ENCODE measurements at places on chromosomes 2 and 18.

GRCh38 chr2:2708575-2709430 is 377.7 kb upstream of the MYT1L start:
- DNase-seq, result no peak

DNA sequence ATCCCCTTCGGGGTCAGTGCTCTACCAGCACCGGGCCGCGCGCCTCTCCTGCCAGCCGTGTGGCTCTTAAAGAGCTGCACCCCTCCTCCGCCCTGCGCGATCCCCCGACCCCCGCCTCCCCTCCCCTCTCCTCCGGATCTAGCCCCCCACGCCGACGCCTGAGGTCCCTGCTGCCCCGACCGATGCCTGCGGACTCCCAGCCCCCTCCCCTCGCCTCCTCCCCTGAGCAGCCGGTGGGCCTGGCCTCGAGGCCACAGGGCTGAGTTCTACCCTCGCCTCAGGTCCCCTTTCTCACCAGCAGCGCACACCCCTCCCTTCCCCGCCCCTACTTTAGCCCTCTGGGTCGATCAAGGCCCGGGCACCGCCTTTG is 5.8 kb upstream of the SIX3 start:
- DNase-seq, result no peak

DNA sequence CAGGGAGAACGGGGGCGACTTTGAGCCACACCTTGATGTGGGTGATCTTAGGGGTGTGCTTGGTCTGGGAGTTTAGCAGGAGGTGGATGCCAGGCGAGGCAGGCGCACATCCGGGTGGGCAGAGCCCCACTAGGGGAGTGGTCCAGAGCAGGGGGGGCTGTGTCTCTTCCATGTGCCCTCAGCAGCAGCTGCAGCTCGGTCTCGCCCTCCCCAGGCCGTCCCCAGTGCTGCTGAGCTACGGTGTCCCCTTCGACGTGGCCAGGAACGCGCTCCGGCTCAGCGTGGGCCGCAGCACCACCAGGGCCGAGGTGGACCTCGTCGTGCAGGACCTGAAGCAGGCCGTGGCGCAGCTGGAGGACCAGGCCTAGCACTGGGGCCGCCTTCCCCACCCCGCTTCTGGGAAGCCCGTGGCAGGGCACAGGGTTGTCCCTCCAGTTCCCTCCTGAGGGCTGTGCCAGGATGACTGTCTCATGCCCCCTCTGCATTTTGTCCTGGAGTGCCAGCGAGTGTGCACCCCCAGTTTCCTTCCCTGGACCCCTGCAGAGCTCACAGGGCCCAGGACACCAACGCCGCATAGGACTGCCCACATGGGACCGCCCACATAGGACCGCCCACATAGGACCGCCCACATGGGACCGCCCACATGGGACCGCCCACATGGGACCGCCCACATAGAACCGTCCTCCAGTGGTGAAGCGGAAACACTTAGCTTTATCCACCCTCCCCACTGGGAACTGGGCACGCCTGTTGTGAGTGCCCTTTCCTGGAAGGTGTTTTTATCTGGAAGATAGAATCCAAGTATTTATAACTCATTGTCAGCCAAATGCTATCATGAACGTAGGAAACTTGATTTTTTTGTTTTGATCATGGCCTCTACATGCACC is 1.9 kb upstream of the ESPNL start:
- DNase-seq, result peak; percentile 82

- peak; percentile 82 for DNase-seq
These were observed 51.8 kb downstream of the MTHFD2 start for GRCh38 chr2:74250189-74250631.

DNA sequence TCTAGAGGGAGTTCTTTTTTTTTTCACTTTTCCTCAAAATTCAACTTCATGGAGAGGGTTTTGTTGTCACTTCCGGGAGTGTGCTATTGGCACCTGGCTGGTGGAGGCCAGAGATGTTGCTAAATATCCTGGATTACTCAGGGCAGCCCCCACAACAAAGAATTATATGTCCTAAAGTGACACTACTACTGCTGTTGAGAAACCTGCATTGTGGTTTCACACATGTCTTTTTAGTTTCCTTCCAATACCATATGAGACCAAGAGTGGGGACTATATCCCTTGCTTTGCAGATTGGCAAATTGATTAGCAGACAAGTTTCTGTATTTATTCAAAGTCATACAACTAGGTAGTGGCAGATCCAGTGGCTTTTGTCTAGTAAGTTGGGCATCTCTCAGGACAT is 826.8 kb downstream of the TRIB2 start:
- DNase-seq, result no peak

Measured in GM10248 (cell line).